ENCODE measurements at places on chromosomes 3 and 15.

DNA sequence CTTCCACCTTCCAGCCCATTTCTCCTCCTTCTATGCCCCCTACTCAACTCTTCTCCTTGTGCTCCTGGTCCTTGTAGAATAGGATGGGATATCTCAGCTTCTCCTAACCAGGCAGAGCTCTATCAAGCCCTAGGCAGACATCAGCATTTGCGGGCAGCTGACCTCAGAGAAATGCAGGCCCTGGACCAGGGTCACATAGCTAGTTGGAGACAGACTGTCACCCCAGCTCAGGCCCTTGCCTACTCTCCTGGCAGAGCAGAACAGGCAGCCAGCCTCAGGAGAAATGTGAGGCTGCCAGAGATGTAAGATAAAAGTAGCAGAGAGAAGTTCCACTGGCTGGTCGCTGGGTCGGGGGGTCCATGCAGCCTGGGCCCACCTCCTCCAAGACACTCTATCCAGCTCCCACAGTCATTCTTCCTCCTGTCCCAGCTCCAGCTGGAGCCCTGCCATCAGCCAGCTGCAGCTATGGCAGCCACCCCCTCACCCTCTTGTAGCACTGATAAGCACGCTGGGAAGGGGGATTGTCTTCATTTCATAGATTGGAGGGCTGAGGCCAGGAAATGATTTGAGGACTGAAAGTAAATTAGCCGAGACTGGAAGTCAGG, 4.0 kb downstream of the CYP8B1 start:
- no peak for DNase-seq

DNA sequence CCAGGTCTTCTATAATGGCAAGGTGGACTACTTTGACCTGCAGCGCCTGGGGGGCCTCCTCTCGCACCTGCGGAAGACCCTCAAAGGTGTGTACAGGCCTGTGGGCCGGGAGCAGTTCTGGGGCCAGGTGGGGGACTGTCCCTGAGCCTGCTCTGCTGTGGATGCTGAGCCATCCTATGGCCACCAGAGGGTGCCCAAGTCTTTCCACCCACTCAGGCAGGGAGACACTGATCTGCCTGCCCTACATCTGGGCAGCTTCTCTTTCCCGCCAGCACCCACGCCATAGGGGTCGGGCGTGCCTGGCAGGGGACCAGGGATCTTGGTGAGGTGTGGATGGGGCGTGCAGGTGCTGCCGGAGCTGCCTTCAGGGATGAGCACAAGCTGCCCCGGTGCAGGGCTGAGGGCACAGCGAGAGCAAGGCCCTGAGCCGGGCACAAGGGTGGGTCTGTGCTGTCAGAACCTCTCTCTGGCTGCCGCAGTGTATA, 14.1 kb downstream of the RNF123 start:
- peak; percentile 44 for DNase-seq

DNA sequence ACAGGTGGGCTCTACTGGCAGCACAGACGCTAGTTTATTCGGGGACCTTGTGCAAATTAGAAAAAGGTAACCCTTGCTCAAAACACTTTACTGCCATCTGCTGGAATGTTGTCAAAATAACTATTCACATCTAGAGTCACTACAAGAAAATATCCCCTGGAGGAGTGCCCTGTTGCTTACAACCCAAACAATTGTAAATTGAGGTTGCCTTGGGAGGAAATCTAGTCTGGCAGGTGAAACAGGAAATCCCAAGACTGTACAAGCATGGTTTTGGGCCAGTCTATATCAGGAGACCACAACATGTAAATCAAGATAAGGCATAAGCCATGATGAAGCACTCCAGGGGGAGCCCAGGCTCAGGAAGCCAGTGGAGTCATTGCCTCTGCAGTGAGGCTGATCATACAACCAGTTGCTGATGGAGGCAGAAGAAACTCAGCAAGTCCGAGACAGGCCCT, 136.8 kb upstream of the ACP3 start:
- DNase-seq = no peak

DNA sequence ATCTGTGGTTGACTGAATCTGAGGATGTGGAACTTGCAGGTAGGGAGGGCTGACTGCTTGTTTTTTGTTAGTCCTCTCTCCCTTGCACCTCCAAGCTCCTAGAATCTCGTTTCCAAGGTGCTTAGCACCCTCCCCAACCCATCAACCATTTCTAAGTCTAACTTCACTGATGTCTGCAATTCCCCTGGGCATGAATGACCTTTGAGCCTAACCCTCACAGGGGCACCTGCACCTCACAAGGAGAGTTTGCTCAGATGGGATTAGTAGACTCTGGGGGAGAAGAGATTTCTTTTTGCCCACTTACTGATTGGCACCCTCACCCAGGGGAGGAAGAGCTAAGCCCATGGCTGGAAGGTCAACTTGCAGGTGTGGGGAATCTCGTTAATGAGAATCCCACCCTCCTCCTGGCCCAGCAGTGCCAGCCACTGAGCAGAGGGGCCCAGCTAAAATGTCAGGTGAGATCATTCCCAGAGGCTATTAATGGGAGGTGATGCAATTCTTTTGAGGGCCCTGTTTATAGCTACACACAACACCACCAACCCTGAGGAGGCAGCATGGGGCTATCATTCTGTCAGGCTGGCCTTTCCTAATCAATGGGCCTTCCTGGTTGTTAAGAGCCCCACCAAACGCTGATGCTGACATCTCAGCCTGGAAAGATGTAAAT, 81.6 kb upstream of the HERC1 start:
- no peak for DNase-seq
